Right atrium auricular region (tissue), 2 donors: ENCODE measurements at places on chromosomes 6 and 20. TPM values are rescaled to one million over a fixed set of nuclear protein-coding genes. Genes with fewer than 3 reads are reported as not detected.
A peak's percentile ranks its signal among the peaks of the same experiment; 100 is the strongest.

The AVP gene
- total RNA-seq: not detected

The CEP250 gene
- 18.9 TPM for total RNA-seq

The MAS1 gene
- total RNA-seq: not detected

The GCM1 gene
- total RNA-seq: not detected

The TAB2 gene
- 51.8 TPM for total RNA-seq

- H3K4me3 ChIP-seq: no peak overlapping the region
- DNase-seq: no peak
- no peak overlapping the region for H3K27ac ChIP-seq
- no peaks in the 10 kb centered on the region for H3K4me1 ChIP-seq
- no peaks in the 10 kb centered on the region for H3K36me3 ChIP-seq
These were observed 420.6 kb downstream of the COL12A1 start for GRCh38 chr6:74785236-74785635.

- DNase-seq: no peak
- H3K27me3 ChIP-seq: no peaks in the 10 kb centered on the region
- H3K27ac ChIP-seq: no peak overlapping the region
- no peaks in the 10 kb centered on the region for H3K36me3 ChIP-seq
- no peaks in the 10 kb centered on the region for H3K4me1 ChIP-seq
- no peak overlapping the region for H3K4me3 ChIP-seq
These were observed 48.1 kb downstream of the PSMG4 start for GRCh38 chr6:3306848-3307247.

GRCh38 chr20:50012282-50013263, 29.8 kb downstream of the SNAI1 start:
- H3K27ac ChIP-seq: no peak overlapping the region
- H3K4me3 ChIP-seq: no peak overlapping the region
- DNase-seq: no peak
- no peaks in the 10 kb centered on the region for H3K36me3 ChIP-seq
- H3K4me1 ChIP-seq: peaks cover 9% of the 10 kb centered on the region

- H3K4me3 ChIP-seq: peak overlapping the region; percentile 50
- peak overlapping the region; percentile 73 for H3K27ac ChIP-seq
- H3K4me1 ChIP-seq: no peaks in the 10 kb centered on the region
- H3K27me3 ChIP-seq: no peaks in the 10 kb centered on the region
These were observed 410 bp downstream of the SYNE1 start for GRCh38 chr6:152636609-152637295.

- H3K4me1 ChIP-seq: no peaks in the 10 kb centered on the region
- DNase-seq: no peak
- no peak overlapping the region for H3K4me3 ChIP-seq
- H3K27me3 ChIP-seq: no peaks in the 10 kb centered on the region
- H3K36me3 ChIP-seq: no peaks in the 10 kb centered on the region
- H3K27ac ChIP-seq: no peak overlapping the region
These were observed 615.7 kb upstream of the ARID1B start for GRCh38 chr6:156161471-156161870.

- H3K36me3 ChIP-seq: peaks cover 46% of the 10 kb centered on the region
- H3K27me3 ChIP-seq: no peaks in the 10 kb centered on the region
- no peak overlapping the region for H3K27ac ChIP-seq
- H3K4me1 ChIP-seq: no peaks in the 10 kb centered on the region
- H3K4me3 ChIP-seq: no peak overlapping the region
These were observed 10.8 kb downstream of the NCOA5 start for GRCh38 chr20:46078954-46079353.

DNA sequence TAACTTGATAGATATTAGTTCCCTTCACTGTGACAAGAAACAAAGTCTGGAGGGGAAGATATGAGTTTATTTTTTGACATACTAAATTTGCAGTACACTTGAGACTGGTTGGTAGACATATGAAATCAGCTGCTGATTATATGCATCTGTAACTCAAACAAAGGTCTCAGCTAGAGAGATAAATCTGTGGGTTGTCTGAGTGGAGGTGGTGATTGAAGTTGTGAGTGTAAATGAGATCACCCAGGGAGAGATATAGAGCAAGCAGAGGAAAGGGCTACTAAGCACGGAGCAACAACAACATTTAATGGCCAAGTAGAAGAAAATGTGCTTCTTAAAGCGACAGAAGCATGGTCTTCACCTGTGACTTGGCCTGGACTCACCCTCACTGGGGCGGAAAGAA, 173.2 kb upstream of the EYA4 start:
- H3K27me3 ChIP-seq: no peaks in the 10 kb centered on the region
- H3K27ac ChIP-seq: no peak overlapping the region
- no peak for DNase-seq

- no peak for DNase-seq
- peaks cover 5% of the 10 kb centered on the region for H3K4me1 ChIP-seq
- no peak overlapping the region for H3K27ac ChIP-seq
- no peaks in the 10 kb centered on the region for H3K27me3 ChIP-seq
These were observed 56.5 kb upstream of the DACT2 start for GRCh38 chr6:168376120-168376519.

DNA sequence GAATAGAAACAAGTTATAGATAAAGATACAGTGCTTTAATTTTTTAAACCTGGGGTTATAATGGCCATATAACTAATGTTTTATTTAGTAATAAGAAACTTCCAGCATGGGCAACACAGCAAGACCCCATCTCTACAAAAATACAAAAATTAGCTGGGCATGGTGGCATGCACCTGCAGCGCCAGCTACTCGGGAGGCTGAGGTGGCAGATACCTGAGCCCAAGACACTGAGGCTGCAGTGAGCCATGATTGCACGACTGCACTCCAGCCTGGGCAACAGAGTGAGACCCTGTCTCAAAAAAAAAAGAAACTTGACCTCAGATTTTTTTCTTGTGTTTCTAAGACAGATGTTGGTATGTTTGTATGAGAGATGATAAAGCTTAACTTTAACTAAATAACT, 22.9 kb downstream of the EEF1A1 start:
- H3K27me3 ChIP-seq: no peaks in the 10 kb centered on the region
- no peak overlapping the region for H3K27ac ChIP-seq
- no peaks in the 10 kb centered on the region for H3K4me1 ChIP-seq
- H3K36me3 ChIP-seq: peaks cover 71% of the 10 kb centered on the region

GRCh38 chr20:58515233-58516212, at the start of gene APCDD1L:
TSS of gene APCDD1L (minus strand) at chr20:58515399. CDS start at chr20:58514707, 692 bp downstream.
- no peaks in the 10 kb centered on the region for H3K36me3 ChIP-seq
- H3K27ac ChIP-seq: no peak within 1 kb of the TSS
- H3K27me3 ChIP-seq: no peaks in the 10 kb centered on the region
- peak within 1 kb of the TSS; percentile 36 for H3K4me3 ChIP-seq

- H3K4me3 ChIP-seq: no peak overlapping the region
- H3K27me3 ChIP-seq: no peaks in the 10 kb centered on the region
- no peaks in the 10 kb centered on the region for H3K36me3 ChIP-seq
- no peak overlapping the region for H3K27ac ChIP-seq
- no peaks in the 10 kb centered on the region for H3K4me1 ChIP-seq
These were observed 38.7 kb upstream of the SLC22A2 start for GRCh38 chr6:160297310-160297709.

DNA sequence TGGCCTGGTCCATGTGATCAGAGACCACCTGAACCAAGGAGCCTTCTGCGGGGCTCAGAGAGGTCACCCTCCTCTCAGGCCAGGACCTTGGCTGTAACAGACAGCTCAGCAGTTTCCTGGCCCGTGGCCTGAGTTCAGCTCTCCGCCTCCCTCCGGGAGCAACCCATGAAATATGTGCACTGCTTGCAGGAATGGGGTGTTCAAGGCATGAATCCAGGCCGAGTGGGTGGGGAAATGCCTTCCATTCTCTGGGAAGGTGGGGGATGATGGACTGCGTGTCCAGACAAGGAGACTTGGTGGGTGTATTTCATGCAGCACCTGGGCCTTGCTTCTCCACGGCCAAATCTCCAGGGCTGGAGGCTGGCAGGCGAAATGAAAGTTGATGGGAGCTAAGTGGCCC, 46.0 kb downstream of the SIRPA start:
- H3K27ac ChIP-seq: peak overlapping the region; percentile 23
- no peaks in the 10 kb centered on the region for H3K27me3 ChIP-seq
- no peak for DNase-seq
- peaks cover 7% of the 10 kb centered on the region for H3K36me3 ChIP-seq

DNA sequence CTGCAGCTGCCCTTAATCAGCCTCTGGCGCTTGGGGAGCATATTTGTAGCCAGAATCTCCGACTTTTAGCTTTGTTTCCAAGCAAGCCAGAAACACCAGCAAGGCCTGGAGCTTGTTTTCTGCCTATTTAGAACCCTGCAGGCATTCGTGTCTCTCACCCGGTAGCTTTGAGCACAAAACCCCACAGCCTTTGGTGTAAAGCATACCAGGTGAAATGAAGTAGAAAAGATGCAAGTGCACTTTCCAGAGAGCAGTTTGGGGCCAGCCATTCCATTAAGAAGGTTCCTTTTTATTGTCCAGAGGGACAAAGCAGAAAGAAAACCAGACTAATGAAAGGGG, 736 bp downstream of the FAM217B start:
- DNase-seq: no peak
- H3K27me3 ChIP-seq: no peaks in the 10 kb centered on the region
- no peaks in the 10 kb centered on the region for H3K4me1 ChIP-seq
- H3K36me3 ChIP-seq: peaks cover 27% of the 10 kb centered on the region
- peak overlapping the region; percentile 96 for H3K27ac ChIP-seq

DNA sequence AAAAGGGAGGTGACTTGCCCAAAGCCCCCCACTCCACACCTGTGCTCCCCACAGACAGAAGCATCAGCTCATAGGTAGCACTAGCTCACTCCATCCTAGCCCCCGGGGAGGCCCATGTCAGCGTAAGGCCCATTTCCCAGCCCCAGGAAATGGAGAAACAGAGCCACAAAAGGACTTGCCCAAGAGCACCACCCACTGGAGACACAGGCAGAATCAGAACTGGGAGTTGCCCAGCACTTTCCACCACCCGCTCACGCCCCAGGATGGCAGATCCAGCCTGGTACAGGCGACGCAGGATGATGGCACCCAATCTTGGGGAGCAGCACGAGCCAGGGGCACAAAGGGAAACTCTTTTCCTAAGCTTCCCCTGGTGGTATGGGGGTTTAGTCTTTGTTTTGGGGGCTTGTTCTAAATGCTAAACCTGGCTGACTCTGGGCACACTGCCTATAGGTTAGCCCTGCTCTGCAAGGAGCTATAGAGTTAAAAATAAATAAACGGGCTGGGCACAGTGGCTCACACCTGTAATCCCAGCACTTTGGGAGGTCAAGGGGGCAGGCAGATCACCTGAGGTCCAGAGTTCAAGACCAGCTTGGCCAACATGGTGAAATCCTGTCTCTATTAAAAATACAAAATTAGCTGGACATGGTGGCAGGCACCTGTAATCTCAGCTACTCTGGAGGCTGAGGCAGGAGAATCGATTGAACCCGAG, 11.8 kb downstream of the C20orf203 start:
- DNase-seq: no peak
- no peak overlapping the region for H3K4me3 ChIP-seq

DNA sequence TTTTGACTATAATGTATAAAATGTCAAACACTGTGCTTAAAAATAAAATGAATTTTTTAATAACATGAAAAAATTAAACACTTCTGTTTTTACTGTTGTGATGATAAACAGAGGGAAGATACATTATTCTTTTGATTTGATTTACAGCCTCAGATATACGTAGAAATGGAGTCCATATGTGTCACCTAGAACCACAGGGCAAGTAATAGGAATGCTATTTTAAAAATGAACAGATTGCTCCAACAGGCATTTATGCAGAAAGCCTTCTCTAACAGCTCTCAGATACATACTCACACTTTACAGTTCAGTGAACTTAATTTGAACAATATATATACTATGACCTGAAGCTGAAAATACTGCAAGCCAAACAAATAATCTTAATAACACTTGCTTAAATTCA, 1551.0 kb downstream of the GRIK2 start:
- no peak overlapping the region for H3K27ac ChIP-seq
- no peaks in the 10 kb centered on the region for H3K4me1 ChIP-seq
- no peaks in the 10 kb centered on the region for H3K27me3 ChIP-seq
- no peak for DNase-seq

GRCh38 chr6:23097566-23097965, 528.2 kb downstream of the HDGFL1 start:
- H3K27me3 ChIP-seq: no peaks in the 10 kb centered on the region
- DNase-seq: no peak
- no peak overlapping the region for H3K4me3 ChIP-seq
- H3K36me3 ChIP-seq: no peaks in the 10 kb centered on the region
- H3K27ac ChIP-seq: no peak overlapping the region
- no peaks in the 10 kb centered on the region for H3K4me1 ChIP-seq

DNA sequence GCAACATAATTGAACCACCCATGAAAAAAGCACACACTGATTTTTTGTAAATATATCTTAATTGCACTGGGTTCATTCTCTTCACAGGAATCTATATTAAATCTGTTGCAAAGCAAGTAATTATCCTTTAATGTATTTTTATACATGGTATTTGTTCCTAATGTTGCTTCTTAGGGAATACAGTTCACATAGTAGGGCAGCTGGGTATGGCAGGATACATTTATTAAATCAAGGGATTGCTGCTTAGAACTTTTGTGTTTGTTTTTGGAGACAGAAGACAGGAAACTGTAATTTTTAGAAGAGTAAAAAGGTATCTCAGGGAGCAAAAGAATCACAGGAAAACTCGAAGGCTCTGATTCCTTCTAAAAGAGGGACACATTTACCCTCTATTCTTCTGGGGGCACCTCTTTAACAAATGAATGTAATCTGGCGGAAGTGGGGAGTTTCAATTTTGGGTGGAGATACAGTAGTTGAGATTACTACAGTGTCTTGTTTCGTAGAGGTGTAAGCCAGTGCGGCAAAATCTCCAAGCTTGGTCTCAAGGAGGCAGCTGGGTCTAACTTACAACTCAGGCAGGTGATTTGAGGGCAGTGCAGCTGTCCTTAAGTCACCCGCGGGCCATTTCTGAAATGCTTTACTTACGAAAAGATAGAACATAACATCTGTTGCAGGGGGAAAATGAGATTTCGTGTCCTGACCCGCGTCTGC, 812 bp upstream of the SMIM13 start:
- H3K4me3 ChIP-seq: peak overlapping the region; percentile 92
- no peak for DNase-seq
- no peaks in the 10 kb centered on the region for H3K27me3 ChIP-seq

DNA sequence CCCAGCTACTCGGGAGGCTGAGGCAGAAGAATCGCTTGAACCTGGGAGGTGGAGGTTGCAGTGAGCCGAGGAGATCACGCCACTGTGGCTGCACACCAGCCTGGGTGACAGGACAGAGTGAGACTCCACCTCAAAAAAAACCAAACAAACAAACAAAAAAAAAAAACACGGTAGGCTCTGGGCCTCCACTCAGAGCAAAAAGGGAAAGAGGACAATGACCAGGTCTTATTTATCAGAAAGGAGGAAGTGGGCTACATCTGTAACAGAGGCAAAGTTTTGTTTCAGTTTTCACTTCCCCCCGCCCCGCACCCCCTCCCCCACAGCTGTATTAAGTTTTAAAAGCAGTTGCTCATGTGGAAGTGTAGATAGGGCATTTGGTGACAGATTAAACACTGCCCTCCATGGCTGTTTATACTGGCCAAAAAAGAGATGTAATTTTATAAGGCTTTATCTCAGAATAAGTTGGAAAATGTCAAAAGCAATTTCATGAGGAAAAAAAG, 114.6 kb downstream of the RCAN2 start:
- H3K4me1 ChIP-seq: peaks cover 47% of the 10 kb centered on the region
- no peak for DNase-seq
- no peak overlapping the region for H3K27ac ChIP-seq
- H3K27me3 ChIP-seq: no peaks in the 10 kb centered on the region
